ENCODE measurements at places on chromosomes 12 and 14.

GRCh38 chr14:90499121-90499520, 102.3 kb downstream of the CALM1 start:
- H3K4me1 ChIP-seq = no peaks in the 10 kb centered on the region
- no peak for DNase-seq
- H3K36me3 ChIP-seq = no peaks in the 10 kb centered on the region

GRCh38 chr12:123892180-123892559, 80.5 kb downstream of the CCDC92 start:
- no peaks in the 10 kb centered on the region for H3K4me1 ChIP-seq
- H3K27ac ChIP-seq = no peak overlapping the region
- no peaks in the 10 kb centered on the region for H3K36me3 ChIP-seq
- DNase-seq = no peak

GRCh38 chr12:111748151-111748672, 18.5 kb upstream of the ALDH2 start:
- peaks cover 18% of the 10 kb centered on the region for H3K4me1 ChIP-seq
- peak overlapping the region; percentile 7 for H3K27ac ChIP-seq
- peak; percentile 40 for DNase-seq
- no peaks in the 10 kb centered on the region for H3K36me3 ChIP-seq
- no peaks in the 10 kb centered on the region for H3K27me3 ChIP-seq
- no peak overlapping the region for H3K4me3 ChIP-seq

DNA sequence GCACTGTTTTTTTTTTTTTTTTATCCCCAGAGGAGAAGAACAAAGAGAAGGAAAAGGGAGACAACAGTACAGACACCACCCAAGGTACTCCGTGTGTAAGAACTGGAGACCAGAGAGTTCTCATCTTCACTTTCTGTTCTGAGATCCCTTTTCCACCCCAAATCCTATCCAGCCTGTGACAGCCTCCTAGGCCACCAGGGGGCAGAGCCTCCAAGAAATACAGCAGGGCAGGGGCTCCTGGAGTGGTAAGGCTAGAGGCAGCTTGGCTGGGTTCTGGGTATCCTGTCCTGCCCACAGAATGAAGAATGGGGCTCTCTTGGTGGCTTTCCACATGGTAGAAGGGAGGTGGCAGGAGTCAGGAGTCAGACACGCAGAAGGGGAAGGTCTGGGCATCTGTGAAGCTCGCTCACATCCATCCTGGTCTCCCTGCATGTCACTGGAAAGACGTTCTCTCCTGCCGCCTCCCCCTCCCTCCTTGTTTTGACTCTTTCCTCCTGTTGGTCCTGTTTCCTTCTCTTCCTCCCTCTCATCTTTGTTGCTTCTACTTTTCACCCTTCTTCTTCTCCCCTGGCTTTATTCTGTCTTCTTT, 12.0 kb downstream of the CLSTN3 start:
- no peak overlapping the region for H3K27ac ChIP-seq
- no peaks in the 10 kb centered on the region for H3K36me3 ChIP-seq
- H3K27me3 ChIP-seq = no peaks in the 10 kb centered on the region
- no peaks in the 10 kb centered on the region for H3K4me1 ChIP-seq
- no peak overlapping the region for H3K4me3 ChIP-seq

DNA sequence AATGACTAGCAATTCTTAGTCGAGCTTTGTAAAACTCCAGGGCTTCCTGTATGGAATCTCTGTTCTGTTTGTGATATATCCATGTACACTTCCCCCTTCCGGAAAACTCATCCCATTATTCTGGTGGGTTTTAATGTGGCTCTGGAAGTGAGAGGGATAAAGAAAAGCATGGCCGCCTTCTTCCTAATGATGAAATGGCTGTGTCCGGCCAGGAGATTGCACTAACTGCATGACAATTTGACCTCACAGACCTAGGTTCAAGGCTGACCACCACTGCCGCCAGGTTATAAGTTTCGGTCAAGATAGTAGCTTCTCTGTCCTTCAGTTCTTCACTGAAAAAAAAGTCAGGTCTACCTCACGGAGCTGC, 41.0 kb upstream of the NPAS3 start:
- H3K36me3 ChIP-seq = no peaks in the 10 kb centered on the region
- peak overlapping the region; percentile 38 for H3K4me3 ChIP-seq
- no peaks in the 10 kb centered on the region for H3K27me3 ChIP-seq
- DNase-seq = no peak

- no peak overlapping the region for H3K4me3 ChIP-seq
- no peaks in the 10 kb centered on the region for H3K27me3 ChIP-seq
- H3K36me3 ChIP-seq = no peaks in the 10 kb centered on the region
- no peaks in the 10 kb centered on the region for H3K4me1 ChIP-seq
- H3K27ac ChIP-seq = no peak overlapping the region
- no peak for DNase-seq
Measured at GRCh38 chr14:62269204-62269603, 507.0 kb downstream of the SNAPC1 start.

DNA sequence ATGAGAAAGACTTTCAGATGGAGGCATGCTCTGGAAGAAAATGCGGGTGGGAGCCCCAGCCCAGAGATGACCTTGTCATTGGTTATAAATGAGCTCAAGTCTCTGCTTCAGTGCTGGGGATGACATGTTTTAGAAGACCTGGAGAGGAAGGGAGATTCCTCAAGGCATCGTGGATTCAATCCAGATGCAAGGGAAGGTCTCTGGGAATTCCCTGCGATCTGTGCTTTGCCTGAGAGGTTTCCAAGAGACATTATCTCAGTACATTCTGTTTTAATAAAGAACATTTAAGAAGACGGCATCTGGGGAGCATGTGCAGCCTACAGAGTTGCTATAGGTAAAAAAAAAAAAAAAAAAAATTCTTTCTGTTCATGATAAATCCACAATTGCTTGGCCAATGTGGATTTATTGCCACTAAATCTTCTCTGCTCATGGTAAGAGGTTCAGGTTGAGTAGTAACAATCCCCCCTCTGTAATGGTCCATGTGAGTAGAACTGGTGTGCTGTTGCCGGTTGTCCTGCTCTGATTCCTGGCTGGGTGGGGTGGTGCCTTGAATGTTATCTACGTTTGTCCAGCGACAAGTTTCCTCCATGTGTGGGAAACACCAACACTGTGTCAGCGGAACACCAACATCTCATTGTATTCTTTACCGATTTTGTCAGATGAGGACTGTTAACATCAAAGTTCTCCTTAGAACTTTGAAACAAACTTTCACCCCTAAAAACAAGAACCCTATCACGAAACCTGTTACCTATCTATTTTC, 230.0 kb downstream of the MSRB3 start:
- H3K27ac ChIP-seq = no peak overlapping the region
- H3K27me3 ChIP-seq = no peaks in the 10 kb centered on the region
- no peak overlapping the region for H3K4me3 ChIP-seq
- no peaks in the 10 kb centered on the region for H3K4me1 ChIP-seq
- DNase-seq = no peak

GRCh38 chr12:27427824-27428223, 18.7 kb upstream of the SMCO2 start:
- no peak overlapping the region for H3K4me3 ChIP-seq
- no peaks in the 10 kb centered on the region for H3K4me1 ChIP-seq
- no peak overlapping the region for H3K27ac ChIP-seq
- no peaks in the 10 kb centered on the region for H3K36me3 ChIP-seq
- no peaks in the 10 kb centered on the region for H3K27me3 ChIP-seq

- no peaks in the 10 kb centered on the region for H3K4me1 ChIP-seq
- no peak for DNase-seq
- peaks cover 2% of the 10 kb centered on the region for H3K36me3 ChIP-seq
- H3K27me3 ChIP-seq = no peaks in the 10 kb centered on the region
- no peak overlapping the region for H3K27ac ChIP-seq
Measured at GRCh38 chr12:103813949-103814348, 27.1 kb downstream of the NT5DC3 start.
